ENCODE measurements at places on chromosomes 7 and 10.
A peak's percentile ranks its signal among the peaks of the same experiment; 100 is the strongest.

GRCh38 chr7:130420943-130421578, 19.8 kb downstream of the CEP41 start:
- no peak for DNase-seq

DNA sequence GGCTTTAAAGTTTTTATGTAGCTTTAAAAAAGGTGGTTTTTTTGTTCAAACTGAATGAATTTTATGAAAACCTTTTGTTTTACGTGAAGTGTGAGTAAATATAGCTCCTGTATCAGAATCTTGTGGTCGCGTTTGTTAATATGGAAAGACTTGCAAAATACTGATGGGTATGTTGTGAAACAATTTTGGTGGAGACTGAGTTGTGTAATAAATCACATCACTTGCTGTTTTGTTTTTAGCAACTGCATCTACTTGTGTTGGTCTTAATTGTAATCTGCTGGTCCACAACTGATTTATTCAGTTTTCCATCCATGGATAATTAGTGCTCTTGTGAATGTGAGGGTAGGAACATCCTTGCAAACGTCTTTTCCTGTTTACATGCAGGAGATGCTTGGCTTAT, 10.5 kb downstream of the PLXDC2 start:
- DNase-seq, result no peak

GRCh38 chr7:95205665-95206225, 118.6 kb downstream of the PON1 start:
- no peak for DNase-seq

DNA sequence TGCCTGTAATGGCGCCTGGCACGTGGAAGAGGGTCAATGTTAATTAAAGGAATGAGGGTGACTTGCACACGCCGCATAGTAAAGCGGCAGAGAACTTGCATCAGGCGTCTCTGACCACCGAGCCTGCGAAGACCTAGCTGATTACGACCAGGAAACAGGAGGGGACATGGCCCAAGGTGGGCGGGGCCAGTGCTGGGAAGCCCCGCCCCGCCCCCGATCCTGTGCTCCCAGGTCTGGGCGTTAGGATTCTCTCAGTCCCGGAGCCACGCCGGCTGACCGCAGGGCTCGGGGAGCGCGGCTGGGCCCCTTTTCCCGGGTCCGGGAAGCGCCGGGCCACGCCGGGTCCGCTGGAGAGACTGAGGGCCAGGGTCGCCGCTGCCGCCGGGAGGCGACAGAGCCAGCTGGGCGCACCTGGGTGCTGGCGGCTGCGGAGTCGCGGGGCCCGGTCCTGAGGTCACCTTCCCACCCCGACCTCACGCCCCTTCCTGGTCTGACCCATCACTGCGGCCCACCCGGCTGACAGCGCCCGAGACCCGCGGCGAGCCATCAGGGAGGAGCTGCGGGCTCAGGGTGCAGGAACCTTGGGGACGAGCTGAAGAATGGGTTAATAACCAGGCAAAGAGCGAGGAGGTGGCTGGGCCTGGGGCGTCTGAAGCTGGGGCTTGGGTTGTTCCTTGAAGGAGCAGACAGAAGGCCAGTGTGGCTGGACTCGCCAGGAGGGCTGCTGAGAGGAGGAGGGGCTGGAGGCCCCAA, 23.0 kb upstream of the GRID1 start:
- DNase-seq, result peak; percentile 68

GRCh38 chr10:16957038-16957437, 139.8 kb upstream of the RSU1 start:
- no peak for DNase-seq

DNA sequence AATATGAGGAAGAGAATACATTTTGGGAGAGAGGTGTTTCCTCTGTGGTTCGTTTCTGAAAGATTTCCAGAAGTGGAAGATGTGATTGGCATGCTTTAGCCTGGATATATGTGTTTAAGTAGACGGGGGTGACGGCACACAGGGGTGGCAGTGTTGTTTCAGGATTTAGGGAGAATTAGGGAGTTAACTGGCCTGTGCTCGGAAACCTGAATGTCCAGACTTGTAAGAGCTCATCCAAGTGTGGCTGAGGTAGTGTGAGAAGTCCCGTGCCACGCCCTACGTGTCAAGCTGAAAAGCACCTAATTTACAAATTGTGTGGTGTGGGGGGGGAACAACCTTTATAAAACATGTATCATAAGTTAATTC, 1.1 kb downstream of the RALA start:
- DNase-seq, result no peak

DNA sequence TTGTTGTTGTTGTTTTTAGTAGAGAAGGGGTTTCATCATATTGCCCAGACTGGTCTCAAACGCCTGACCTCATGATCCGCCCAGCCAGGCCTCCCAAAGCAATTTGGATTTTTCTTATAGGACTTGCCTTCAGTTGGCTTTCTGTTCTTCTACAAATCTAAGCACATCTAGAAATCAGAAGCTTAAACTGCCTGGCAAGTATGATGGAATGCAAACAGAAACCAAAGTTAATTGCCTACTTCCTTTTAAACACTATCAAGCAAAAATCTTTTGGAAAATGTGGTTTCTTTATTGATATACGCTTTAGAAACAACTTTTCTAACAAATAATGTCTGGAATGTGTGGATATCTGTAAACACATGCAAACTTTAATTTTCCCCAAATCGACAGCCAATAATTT, 64.9 kb downstream of the USP6NL start:
- no peak for DNase-seq
